ENCODE measurements at places on chromosomes 13 and 19. TPM values are rescaled to one million over a fixed set of nuclear protein-coding genes. Genes with fewer than 3 reads are reported as not detected.

TEKTIP1 gene
- 1.4 TPM for total RNA-seq

PCDH17 gene
- 40.2 TPM for total RNA-seq

CCNE1 gene
- total RNA-seq: 2.3 TPM

ONECUT3 gene
- total RNA-seq: not detected

CNFN gene
- total RNA-seq: 4.1 TPM

POU2F2 gene
- 5.7 TPM for total RNA-seq

ADGRE3 gene
- not detected for total RNA-seq

CYP2B6 gene
- total RNA-seq: not detected
